ENCODE measurements at places on chromosomes 5 and 9.

GRCh38 chr9:120830151-120830550 lies 12.6 kb downstream of the PSMD5 start:
- no peak for DNase-seq

DNA sequence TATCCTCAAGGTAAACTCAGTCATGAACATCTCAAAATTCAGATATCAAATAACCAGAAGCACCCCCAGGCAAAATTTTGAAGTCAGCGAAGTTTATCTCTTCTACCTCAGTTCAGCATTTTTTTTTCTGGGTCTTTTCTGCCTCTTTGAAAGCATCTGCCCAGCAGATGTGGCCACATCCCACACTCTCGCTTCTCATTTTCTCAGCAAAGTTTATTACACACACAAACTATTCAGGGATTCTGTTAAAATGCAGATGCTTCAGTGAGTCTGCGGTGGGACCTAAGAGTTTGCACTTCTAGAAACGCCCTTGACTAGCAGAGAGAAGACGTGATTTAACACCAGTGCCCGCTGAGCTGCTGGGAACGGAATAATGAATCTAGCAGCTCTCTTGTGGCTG lies 19.3 kb downstream of the RASEF start:
- no peak for DNase-seq

- DNase-seq = no peak
These were observed 18.1 kb downstream of the GPBP1 start for GRCh38 chr5:57191986-57192385.

- DNase-seq = no peak
These were observed 16.1 kb downstream of the MEGF10 start for GRCh38 chr5:127306647-127307046.

DNA sequence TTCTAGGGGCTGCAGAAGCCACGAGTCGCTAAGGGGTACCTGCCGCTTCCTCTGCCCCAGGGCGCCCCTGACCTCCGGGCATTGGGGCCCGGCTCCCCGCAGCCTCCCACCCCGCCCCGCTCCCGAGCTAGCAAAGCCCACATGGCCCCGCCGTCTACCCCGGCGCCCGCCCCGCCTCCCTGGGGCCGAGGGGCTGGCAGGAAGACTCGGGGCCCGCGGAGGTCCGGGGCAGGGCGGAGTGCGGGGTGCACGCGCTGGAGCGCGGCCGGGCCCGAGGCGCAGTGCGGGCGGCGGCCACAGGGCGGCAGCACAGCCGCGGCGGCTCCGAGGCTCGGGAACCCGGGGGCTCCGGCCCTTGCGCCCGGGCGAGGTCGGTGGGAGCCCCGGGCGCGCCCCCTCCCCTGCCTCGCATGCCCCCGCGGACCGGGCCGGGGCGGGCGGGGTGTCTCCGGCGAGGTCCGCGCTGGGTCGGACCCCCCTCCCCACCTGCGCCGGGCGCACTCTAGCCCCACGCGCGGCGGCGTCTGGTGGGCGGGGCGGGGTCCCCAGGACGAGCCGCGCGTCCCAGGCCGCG lies 6.7 kb downstream of the NRARP start:
- DNase-seq = no peak

GRCh38 chr9:68871236-68871635 lies 142.7 kb downstream of the PRKACG start:
- DNase-seq = no peak

Data from stimulated activated CD8-positive, alpha-beta memory T cell treated with anti-CD3 and anti-CD28 coated beads, Interleukin-4, amount 100 ng/mL, for 1 hour (primary cell).